ENCODE measurements at places on chromosomes 1 and 21.

DNA sequence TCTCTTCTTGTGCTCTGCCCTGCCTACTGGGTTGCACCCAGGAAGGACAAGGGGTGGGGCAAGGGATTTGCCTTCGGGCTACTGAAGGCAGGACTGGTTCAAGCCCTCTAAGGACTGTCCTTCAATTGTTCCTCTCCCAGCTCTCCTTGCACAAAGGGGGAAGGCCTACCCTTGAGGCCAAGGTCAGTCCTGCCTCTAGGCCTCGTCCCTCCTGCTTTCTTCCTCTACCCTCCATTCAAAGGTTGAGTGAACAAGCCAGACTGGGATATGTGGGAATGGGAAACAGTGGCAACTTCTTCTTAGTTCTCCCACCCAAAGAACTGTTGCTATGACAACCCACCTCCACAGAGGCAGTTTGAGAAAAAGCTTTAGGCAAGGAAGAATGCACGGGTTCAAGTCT lies 2.7 kb downstream of the LURAP1 start:
- DNase-seq = no peak

GRCh38 chr1:20720631-20721091 lies 2.9 kb upstream of the KIF17 start:
- no peak for DNase-seq

GRCh38 chr1:86998727-86999126 lies 84.3 kb downstream of the HS2ST1 start:
- DNase-seq = no peak

GRCh38 chr1:82948386-82948785 lies 1050.5 kb downstream of the TTLL7 start:
- DNase-seq = no peak

- DNase-seq = peak; percentile 69
Observed at GRCh38 chr1:235327559-235328270, at the start of gene ARID4B. TSS of gene ARID4B (minus strand) at chr1:235328179. CDS start at chr1:235326919, 1,260 bp downstream.

- DNase-seq = no peak
Observed at GRCh38 chr1:59433440-59433813, 136.5 kb downstream of the FGGY start.

GRCh38 chr1:13820456-13820855 lies 120.5 kb downstream of the PRDM2 start:
- DNase-seq = no peak

- no peak for DNase-seq
Observed at GRCh38 chr21:41597811-41598231, 89.9 kb upstream of the TMPRSS2 start.

DNA sequence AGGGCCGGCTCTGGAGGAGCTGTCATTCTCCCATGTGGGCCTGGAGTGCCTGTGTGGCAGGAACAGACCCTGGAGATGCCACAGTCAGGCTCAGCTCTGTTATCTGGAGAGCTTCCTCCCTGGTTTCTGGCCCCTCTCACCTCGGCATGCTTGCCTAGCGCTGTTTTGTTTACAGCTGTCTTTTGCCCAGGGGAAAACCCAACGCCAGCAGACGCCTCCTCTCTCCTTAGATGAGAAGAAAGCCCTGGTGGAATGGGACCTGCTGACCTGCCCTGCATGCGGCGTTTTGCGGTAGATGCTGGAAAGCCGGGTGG lies 104.9 kb downstream of the CRYAA start:
- DNase-seq = no peak

- DNase-seq = no peak
Observed at GRCh38 chr1:186375929-186376319, 286 bp downstream of the ODR4 start.

- no peak for DNase-seq
Observed at GRCh38 chr1:154845879-154846278, 24.2 kb downstream of the KCNN3 start.

- no peak for DNase-seq
Observed at GRCh38 chr1:36023098-36023769, 60.7 kb upstream of the TEKT2 start.

DNA sequence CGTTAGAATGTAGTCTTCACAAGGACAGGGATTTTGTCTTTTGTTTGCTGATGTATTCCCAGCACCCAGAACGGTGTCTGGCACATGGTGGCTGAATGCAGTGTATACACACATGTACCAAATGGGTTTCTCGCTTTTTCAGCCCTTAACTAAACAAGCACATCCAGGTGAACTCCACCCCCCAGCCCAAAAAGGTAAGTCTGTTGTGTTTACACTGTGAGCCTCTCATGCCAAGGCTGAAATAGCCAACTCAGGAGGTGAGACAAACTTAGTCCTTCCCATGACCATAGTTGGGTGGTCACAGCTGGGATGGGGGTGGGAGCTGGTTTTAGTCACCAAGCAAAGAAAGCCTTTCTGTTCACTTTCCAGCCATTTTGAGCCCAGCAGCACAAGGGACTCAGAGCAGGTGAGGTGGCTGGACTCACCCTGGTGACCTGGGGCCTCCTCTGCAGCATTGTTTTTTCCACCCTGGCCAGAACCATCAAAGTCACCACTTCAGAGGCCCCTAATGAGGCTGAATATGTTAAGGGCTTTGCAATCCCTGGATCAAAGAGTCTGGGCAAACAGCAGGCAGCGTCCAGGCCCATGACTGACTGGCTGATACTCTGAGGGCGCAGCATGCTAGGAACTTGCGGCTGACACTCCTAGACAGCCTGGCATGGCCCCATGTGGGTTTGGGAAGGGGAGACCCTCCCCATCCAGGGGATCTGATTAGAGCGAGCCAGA lies 8.7 kb downstream of the TENT5B start:
- DNase-seq = no peak

GRCh38 chr1:6178751-6179563 lies 1.2 kb downstream of the CHD5 start:
- DNase-seq = peak; percentile 8

GRCh38 chr21:31234936-31235335 lies 109.1 kb downstream of the TIAM1 start:
- DNase-seq = no peak

DNA sequence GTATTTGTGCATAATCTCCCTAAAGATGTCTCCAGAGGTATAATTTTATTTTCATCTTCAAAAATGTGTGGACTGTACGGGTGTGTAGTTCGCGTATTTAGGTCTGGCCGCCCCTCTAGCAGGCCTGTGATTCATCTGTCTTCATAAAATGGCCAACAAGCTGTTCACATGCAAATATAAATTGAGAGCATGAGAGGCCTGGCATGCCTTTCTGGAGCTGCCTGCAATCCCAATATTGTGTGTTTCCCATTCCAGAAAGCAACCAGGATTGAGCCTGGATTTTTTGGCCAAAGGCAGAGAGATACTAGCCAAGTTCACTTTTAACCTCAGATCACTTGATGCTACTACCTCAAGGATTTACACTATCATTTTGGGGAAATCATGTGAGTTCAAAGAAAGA lies 197.2 kb downstream of the NFIA start:
- no peak for DNase-seq

DNA sequence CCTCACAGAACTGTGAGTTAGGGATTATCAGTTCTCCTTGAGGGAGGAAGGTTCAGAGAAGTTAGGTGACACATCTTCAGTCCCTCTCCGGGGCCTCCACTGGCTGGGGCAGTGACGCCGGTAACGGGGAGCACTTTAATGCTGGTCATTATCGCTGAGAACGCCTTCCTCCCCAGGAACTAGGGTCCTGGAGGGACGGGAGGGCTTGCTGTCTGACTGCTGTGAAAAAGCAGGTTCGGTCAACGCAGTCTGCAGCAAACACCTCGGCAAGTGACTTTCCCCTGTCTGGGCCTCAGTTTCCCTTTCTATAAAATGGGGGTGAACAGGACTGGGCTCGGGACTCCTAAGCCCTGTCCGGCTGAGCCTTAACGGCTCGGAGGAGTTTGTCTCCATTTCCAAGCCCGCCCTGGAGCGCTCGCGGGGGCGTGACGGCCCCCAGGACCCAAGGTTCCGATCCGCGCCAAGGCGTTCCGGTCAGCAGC lies 341 bp upstream of the TMEM61 start:
- no peak for DNase-seq

GRCh38 chr21:41260428-41260827 lies 56.2 kb upstream of the FAM3B start:
- no peak for DNase-seq

DNA sequence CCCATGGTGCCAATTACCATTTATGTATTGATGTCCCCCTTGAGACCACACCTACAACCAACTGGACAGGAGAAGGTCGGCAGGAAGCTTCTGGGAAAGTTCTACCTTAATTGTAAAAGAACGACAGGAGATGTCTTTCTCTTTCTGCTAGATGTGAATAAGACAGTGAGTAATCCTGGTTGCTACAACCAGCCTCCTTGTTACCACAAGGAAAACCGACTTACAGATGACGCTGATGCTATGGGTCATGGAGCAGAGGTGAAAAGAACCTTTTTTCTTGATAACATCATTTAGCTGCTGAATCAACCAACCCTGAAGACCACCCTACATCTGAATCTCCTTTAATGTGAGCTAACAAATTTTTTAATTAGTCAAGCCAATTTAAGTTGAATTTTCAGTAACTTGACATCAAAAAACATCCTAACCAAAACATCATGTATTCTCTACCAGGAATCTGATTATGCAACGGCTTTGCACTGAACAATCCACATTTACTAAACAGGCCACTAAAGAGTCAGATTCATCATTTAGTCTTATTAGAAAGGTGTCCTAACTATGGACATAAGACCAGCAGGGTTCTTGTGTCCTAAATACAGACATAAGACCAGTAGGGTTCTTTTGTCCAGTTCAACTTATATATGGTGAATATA lies 23.0 kb downstream of the RGS2 start:
- no peak for DNase-seq

GRCh38 chr1:159889821-159890252 lies 10.1 kb downstream of the CFAP45 start:
- no peak for DNase-seq

DNA sequence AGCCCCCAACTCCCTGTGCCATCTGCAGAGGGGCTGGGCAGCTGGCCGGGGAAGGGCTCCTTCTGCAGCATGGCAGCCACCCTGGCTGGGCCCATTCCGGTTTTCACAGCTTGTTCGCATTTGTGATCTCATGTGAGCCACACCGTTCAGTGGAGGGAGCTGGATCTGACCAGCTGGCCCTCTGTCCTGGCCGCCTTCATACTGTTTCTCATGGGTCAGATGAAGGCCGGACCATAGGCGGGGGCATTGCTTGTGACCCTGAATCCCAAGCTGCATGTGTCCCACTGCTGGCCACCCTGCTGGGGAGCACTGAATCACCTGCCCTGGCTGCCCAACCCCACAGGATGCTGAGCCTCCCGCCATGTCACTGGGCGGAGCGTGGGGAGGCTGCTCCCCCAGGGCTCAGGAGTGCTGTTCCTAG lies 36.4 kb upstream of the PRSS38 start:
- no peak for DNase-seq

- no peak for DNase-seq
Observed at GRCh38 chr1:164565357-164565756, 6.4 kb downstream of the PBX1 start.

GRCh38 chr1:5690898-5691297 lies 301.3 kb downstream of the NPHP4 start:
- no peak for DNase-seq

DNA sequence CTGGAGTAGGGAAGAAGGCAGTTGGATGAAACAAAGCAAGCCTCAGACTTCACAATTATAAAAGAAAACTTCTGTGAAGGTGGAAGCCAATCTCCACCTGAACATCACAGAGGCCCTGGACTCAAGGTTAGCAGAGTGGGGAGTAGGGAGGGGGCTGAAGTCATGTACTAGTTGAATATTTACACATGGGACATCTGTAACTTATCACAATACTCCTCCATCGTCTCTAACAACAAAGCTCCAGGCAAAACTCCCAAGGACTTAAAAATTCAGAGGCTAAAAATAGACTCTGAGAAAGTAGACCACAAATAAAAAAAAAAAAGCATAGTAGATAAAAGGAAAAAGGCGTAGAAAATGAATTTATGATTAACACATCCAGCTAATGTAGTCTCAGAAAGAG lies 326.3 kb upstream of the PKN2 start:
- no peak for DNase-seq

DNA sequence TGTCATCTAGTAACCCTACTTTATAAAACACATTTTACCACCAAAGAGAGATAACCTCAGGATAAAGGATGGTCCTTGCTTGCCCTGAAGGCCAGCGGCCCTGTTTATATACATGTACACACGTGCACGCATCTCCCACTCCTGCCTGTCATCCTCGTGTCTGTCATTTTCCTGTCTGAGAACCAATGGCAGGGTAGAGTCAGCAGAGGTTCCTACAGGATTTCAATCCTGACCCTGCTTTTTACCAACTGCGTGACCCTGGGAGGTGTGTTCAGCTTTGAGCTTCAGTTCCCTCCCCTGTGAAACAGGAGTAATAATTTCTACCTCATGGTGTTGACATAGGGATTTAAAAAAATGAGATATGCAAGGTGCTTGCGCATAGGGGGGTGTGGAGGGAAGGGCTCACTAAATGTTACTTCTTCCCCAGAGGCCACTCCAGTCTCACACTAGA lies 12.3 kb upstream of the RASSF5 start:
- DNase-seq = no peak

- no peak for DNase-seq
Observed at GRCh38 chr21:46160657-46160906, 5.2 kb upstream of the FTCD start.

- no peak for DNase-seq
Observed at GRCh38 chr1:219460081-219460895, 152.6 kb downstream of the ZC3H11B start.

- no peak for DNase-seq
Observed at GRCh38 chr1:159208175-159208825, 3.6 kb downstream of the ACKR1 start.

DNA sequence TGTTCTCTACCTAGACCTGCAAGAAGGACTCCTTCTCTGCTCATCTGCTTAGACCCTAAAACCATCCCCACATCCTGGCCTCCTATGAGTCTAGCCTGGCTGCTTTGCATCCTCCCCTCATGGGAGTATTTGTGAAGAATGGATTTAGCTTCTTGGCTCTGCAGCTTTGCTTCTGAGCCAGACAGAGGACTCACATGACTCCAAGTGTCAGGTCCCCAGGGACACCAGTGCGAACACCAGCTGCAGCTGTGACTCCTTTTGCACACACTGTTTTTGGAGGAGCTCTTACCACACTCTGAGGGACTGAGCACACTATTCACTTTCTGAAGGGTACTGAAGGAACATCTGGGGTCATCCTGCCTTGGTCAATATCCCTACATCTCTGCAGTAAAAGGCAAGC lies 131.8 kb upstream of the SGIP1 start:
- no peak for DNase-seq

GRCh38 chr1:185917646-185918045 lies 183.5 kb downstream of the HMCN1 start:
- no peak for DNase-seq

DNA sequence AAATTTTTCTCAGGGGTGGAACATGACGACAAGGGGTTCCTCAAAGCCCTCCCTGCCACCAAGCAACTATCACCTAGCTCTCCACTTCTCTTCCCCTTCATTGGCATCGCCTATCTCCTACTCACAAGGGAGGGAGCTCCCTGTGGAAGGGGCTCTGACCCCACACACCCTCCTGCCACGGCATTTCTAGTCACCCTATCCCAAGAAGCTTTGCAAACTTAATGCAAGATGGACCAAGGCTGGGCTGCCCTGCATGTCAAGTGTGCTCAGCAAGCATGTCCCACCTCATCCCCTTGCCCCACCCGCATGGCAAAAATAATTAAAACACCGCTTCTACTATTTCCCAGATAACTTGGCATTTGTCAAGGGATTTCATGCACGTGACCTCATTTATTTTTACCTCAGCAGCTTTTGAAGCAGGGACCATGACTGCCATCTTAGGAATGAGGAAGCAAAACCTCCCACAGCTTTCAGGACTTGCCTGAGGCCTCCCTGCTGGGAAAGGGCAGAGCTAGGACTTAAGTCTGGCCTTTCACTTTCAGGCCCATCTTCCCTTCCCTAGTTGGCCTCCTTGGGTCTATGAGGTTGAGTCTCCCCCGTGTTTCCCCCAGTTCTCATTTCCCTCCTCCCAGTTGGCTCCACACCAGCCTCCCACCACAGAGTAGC lies 161.3 kb downstream of the TSEN15 start:
- no peak for DNase-seq
